HFF-Myc (cell line): ENCODE measurements at places on chromosomes 3 and 15.

- no peak for DNase-seq
These were observed 399.7 kb upstream of the NR2F2 start for GRCh38 chr15:95930659-95931375.

GRCh38 chr15:66456211-66456610, 41.4 kb downstream of the SNAPC5 start:
- DNase-seq = no peak

DNA sequence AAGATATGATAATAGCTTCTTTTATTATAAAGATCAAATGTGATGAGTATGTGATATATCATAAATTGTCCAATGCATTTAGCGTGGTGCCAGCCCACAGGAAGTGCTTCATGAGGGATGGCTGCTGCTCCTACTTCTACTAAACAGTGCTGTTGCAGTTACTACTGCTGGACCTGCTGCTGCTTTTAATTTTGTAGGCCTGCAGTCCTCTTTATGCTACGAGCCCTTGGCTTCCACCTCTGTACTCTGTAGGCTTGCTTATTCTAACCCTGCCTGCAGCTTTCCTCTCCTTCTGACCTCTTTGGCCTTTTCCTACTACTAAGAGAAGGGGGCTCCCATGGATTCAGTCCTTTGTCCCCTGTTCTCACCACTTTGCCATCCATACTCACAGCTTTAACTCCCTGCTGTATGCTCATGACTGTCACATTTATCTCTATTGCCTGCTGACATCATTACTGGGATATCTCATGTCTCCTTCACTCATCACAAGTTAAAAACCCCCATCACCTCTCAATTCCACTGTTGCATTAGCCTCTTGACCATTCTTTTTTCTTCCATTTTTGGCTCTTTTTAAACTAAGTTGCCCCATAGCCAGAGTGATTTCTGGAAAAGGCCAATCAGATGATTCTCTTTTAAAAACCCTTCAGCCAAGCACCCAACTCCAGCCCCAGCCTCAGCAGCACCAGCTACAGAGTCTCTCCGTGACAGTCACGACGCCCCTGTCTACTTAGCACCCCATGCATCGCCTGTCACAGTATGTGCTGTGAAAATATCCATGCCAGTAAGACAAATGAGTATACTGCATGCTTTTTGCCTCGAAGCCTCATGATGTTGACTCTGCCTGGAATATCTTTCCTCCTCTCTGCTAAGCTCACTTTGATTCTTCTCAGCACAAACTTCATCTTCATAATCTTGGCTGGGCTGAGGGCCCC, 56.3 kb downstream of the PLCL2 start:
- DNase-seq = no peak

GRCh38 chr15:27182561-27183110, 211.7 kb downstream of the GABRG3 start:
- DNase-seq = no peak

- no peak for DNase-seq
These were observed 31.9 kb downstream of the CEP63 start for GRCh38 chr3:134517791-134518190.

- DNase-seq = no peak
These were observed 14.3 kb downstream of the AKAP13 start for GRCh38 chr15:85394554-85395333.

GRCh38 chr15:72481015-72481659, 7.0 kb downstream of the ARIH1 start:
- no peak for DNase-seq

DNA sequence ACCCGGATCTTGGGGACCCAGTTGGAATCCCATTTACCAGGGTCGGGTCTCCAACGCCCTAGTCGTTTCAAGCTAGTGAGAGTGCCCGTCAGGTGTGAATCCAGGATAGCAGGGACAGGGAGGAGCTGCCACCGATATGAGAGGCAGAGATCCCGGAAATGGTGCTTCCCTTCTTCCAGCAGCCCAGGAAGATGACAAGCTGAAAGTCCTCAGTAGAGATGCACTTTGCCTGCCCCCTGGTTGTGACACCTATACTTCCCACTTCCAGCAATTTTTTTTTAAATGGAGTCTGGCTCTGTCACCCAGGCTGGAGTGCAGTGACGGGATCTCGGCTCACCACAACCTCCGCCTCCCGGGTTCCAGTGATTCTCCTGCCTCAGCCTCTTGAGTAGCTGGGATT, 503.0 kb downstream of the NTRK3 start:
- DNase-seq = no peak

DNA sequence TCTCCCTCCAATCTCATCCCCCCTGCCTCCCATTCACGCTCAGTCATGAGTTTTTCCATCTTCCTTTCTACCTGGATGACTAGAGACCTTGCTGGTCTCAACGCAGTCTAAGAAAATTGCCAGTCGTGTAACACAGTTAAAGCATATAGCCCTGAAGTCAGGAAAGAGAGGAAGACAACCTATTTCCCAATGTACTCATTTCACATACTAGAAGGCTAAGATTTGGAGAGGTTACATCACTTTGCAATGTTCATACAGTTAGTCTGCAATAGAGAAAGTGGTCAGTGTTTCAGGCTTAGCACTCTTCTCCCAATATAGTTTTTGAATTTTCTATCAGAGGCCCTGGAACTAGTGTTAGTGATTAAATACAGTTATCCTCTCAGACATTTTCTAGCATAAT, 278.6 kb downstream of the EDEM1 start:
- DNase-seq = no peak

- no peak for DNase-seq
These were observed 72.8 kb downstream of the SMAD3 start for GRCh38 chr15:67137951-67138848.

DNA sequence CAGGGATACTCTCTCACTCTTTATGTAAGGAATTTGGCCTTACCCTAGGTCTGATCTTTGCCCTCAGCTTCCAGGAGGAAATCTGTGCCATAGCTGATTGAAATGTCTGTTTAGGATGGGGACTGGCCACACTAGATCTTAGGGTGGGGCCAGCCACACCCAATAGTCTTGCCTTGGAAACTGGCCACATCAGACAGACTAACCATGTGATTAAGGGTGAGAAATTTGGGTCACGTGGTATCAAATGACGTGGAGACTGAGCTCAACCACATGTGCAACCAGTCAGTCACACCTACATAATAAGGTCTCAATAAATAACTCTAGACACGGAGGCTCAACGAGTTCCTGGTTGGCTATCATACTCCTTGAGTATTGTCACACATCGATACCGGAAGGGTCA, 113.5 kb downstream of the CNTN3 start:
- DNase-seq = peak; percentile 0

DNA sequence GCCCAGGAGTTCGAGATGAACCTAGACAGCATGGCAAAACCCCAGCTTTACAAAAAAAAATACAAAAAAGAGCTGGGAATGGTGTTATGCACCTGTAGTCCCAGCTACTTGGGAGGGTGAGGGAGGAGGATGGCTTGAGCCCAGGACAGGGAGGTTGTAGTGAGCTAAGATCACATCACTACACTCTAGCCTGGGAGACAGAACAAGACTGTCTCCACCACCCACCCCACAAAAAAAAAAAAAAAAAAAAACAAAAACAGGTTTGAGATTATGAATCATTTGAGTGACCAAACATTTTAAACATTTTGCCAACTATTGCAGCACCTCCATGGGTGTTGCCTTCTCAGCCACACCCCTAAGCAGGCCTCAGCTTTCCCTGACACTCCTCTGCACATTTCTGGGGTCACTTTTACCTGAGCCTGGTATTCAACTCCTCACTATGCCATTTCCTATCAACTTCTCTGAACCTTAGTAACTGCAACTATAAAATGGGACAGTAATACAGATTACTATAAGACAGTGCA, 41.8 kb downstream of the IL5RA start:
- DNase-seq = no peak

DNA sequence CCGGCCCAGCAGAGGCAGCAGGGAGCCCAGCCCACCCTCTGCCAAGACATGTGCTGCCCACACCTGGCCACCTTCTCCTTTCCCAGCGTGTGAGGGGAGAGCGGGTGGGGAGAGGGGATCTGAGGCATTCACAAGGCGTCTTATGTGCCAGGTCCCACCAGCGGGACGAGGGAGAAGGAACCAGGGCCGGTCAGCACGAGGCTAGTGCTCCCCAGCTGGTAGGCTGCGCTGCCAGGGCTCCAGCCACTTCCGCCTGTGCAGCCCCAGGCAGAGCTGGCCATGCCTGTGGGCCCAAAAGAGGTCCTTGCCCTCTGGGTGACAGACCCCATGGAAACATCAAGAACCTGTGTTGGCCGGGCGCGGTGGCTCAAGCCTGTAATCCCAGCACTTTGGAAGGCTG, 5.9 kb downstream of the MESP1 start:
- no peak for DNase-seq

GRCh38 chr15:66932634-66933024, 132.8 kb upstream of the SMAD3 start:
- no peak for DNase-seq

DNA sequence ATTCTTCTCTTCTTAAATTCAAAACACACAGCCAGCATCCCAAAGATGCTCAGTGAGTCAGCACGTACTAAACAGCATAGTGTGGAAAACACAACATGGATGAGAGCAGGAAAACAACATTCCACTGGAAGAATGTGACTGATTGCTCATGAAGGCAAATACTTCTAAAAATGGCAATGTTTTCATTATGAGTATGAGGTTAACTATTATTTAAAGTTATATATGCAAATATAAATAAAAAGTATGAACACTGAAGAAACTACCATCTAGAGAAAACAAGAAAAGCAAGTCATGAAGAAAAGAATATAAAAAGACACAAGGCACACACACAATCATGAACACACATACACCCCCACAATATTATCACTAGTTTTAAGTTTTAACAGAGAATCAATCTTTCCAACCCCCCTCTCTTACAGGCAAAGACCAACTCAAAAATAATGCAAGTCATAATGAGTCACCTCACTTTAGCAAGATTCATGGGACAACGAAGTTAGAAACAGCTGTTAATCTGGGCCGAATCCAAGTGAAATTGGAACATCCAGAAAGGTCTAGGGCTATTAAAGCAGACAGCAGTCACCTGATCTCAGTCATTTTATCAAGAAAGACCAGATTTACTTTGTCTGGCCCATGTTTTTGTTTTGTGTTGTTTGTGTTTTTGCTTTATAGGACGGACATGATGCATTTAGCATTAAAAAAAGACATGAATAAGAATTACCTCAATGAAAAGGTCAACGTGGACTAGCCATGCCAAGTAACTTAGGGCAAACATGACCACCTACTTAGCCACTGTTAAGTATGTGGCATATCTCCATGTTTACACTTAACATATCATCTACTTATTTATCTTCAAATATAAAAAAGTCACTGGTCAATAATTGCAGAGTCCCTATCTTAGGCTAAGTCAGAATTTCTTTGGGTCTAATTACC, 18.1 kb downstream of the GBE1 start:
- peak; percentile 96 for DNase-seq

- no peak for DNase-seq
These were observed 134.5 kb upstream of the ONECUT1 start for GRCh38 chr15:52924630-52925029.

DNA sequence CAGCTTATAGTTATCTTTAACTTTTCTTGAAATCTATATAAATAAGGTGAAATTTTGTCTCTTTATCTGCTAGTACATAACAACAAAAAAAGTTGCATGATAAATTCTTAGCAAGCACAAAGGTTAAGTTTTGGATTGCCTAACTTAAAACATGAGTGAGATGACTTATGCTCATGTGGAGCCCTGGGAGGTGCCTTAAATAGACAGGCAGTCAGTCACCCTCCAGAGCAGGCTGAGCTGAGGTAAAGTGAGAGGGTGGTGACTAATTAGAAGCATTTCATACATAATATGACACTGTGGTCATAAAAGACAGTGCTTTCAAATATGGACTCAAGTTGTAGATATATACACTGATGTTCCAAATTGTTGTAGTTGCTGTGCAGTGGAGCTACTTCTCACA, 14.6 kb upstream of the MME start:
- no peak for DNase-seq

DNA sequence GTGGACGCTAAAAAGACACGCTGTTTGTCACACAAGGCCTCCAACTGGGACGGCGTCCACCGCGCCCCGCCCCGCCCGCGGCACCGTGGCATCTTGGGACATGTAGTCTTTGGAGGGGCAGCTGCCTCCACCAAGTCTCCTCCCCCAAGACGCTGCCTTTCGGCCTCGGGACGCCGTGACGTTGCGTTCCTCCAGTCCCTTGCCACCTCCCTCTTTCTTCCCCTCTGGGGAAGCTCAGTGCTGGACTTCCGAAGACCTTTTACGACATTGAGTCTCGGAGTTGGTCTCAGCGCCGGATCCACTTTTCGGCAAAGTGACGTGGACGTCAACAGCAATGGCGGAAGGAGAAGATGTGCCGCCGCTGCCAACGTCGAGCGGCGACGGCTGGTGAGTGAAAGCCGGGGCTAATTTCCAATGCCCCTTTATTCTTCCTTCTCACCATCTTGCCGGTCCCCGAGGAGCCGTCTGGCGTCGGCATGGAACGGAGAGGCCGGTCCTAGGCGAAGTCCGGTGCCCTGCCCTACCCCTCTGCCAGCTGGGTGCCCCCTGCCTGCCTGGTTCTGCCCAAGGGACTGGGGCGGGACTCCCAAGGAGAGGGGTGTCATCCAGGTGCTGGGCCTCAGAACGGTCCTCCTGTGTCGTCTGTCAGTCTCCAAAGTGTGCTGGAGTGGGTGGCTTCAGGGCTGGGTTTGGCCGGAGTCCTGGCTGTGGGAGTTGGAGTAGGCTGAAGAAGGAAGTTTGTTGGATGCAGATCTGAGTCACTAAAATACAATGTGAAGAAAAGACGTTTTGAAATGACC, at the start of gene TBC1D23:
TBC1D23 (plus strand) TSS at position 308 of the 800 bp plus-strand sequence; CDS start at position 335, 27 bp downstream.
- DNase-seq = peak; percentile 99

GRCh38 chr15:99578809-99579208, 13.0 kb downstream of the MEF2A start:
- DNase-seq = no peak

DNA sequence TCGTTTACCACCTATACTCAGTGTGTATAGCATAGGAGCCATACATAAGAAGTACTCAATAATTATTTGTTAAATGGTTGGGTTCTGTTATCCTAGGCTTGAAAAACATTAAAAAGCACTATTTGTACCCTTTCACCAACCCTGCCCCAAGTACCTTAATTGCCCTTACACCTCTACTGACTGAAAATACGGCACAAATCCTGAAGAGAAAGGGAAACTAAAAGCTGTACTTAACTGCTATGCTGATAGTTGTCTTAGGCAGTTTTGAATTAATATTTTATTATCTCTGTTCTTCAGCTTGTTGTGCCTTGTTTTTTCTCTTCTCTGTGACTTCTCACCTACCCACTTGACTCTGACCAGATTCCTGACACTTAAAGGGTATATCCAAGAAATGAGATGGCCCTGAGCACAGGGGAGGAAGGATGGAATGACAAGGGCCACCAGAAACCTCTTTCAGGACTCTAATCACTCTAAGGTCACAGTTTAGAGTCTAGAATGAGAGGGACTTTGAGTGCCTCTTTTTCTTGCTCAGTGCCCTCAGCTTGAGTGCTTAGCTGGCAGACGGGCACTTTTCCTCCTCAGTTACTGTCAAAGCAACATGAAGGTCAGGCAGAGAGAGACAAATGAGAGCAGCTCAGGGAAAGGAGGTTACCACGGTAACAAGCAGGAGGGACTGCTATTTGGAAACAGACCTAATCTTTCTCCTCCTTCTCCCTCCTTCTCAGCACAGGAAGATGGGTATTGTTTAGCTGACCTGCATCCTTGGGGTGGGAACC, 136.5 kb downstream of the ZNF609 start:
- peak; percentile 24 for DNase-seq
